Renal cortical epithelial cell (primary cell): ENCODE measurements at places on chromosomes 6 and 20. TPM values are rescaled to one million over a fixed set of nuclear protein-coding genes. Genes with fewer than 3 reads are reported as not detected.

The SMIM13 gene
- 11.0 and 13.9 TPM in 2 replicates for total RNA-seq

- DNase-seq: no peak
These were observed 693 bp upstream of the GNAS-AS1 start for GRCh38 chr20:58851221-58851968.

DNA sequence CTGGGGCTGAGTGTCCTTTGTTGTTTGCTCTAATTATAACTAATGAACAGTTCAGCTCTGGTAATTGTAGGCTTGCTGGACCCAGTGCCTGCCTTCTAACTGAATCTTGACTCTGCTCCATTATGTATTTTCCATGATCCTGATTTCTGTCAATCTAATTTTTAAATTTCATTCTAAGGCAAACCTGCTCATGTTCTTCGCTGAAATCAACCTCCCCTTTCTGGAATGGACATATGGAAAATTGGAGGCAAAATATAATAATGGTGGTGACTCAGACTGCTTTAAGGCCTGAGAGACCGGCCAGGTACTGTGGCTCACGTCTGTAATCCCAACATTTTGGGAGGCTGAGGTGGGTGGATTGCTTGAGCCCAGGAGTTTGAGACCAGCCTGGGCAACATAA is 182.7 kb upstream of the AKAP12 start:
- no peak for DNase-seq

DNA sequence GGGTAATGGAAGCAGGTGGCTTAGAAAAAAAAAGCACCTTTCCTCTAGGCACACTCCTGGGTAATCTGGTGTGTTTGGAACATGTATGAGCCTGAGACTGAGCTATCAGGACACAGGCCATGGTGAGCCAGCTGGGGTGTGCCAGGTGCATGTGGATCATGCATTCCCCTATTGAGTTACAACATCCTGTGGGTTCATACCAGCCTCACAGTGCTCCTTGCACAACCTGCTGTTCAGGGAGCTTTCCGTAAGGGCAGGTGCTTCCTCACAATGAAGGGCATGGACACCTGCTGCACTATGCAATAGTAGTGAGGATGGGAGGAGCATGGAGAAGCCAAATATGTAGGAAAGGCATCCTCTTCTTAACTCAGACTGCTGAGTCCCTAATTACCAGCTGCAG is 197.2 kb upstream of the SUPT3H start:
- DNase-seq: no peak

The SASH1 gene
- total RNA-seq: 12.7 and 87.9 TPM in 2 replicates

DNA sequence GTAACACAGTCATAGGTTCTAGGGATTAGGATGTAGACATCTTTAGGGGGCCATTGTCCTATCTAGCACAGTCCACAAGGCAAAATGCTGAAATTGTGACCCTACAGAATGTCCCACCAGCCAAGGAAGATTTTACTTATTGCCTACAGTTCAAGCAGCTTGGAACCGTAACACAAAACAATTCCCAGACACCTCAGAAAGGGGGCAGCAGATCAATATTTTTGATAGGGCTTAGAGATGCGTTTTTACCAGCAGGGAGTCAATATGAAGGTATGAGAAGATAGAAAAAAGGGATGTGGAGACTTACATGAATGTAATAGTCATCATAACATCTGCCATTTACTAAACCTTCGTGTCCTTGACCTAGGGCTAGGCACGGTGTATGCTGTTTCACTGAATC is 81.0 kb downstream of the TMEM170B start:
- peak; percentile 45 for DNase-seq

- DNase-seq: peak; percentile 25
These were observed 124.5 kb upstream of the SALL4 start for GRCh38 chr20:51926670-51927305.
